ENCODE measurements at places on chromosomes 2 and 18.

DNA sequence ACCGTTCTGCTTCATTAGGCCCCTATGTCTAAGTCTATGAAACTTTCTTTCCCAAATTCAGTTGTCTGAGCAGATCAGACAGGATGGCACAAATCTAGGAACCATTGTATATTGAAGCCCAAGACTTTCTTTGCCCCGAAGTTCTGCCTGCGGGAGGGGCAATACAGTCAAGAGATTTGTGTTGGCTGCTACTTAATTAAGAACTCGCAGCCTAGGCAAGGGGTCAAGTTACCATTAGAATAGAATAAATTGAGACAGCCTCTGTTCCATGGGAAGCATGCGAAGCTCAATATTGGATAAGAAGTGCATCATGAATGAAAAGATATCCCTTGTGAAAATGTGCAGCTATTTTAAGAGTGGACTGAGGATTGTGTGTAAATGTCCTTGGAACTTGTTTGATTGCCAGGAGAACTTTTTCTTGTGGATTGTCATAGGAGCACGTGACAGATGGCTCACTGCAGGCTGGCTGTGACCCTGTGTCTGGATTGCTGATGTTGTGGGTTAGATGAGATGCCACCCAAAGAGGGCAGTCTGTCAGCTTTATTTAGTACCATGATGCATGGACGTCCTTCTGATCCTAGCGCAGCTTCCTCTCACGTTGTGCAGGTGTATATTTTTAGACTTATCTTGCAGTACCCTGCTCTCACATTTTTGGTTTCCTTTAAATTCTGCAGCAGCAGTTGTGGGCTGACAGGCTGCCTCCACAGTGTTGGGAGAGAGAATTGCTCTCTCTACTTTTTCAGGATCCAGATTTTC, 30.9 kb downstream of the HAUS1 start:
- no peak for DNase-seq

GRCh38 chr2:64718250-64718885, 64.7 kb upstream of the SERTAD2 start:
- no peak for DNase-seq

- no peak for DNase-seq
These were observed 8.8 kb downstream of the TMEM37 start for GRCh38 chr2:119440501-119440870.

- no peak for DNase-seq
These were observed 37.7 kb downstream of the SERTAD2 start for GRCh38 chr2:64615844-64616536.

- DNase-seq: no peak
These were observed 1.2 kb downstream of the SERPINB5 start for GRCh38 chr18:63477968-63478367.

GRCh38 chr2:20633794-20634506, 16.9 kb downstream of the HS1BP3 start:
- DNase-seq: no peak

- DNase-seq: no peak
These were observed 514 bp downstream of the BCL2L11 start for GRCh38 chr2:111121028-111121827.

GRCh38 chr2:190941571-190941970, 61.0 kb downstream of the GLS start:
- DNase-seq: no peak

DNA sequence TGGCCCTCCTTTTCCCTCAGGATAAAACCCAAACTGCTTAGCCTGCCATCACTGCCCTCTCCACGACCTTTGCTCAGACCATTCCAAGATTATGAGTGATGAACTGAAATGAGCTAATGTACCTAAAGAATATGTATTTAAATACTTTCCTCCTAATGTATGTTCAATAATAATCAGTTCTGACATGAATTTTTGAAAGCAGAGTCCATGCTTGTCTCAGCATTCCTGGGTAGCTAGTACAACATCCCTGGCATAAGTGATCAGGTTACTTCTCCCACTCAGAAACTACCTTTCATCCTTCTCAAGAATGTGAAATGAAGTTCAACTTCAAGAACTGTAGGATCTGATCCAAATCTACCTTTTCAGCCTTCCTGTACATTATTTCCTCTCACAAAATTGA, 103.6 kb downstream of the UNC80 start:
- DNase-seq: no peak

- DNase-seq: no peak
These were observed 17.3 kb upstream of the FHL2 start for GRCh38 chr2:105416156-105416555.

- DNase-seq: no peak
These were observed 100.9 kb upstream of the KLF7 start for GRCh38 chr2:207266648-207267047.

Data from astrocyte of the cerebellum (primary cell).